ENCODE measurements at places on chromosomes 3 and 15. TPM values are rescaled to one million over a fixed set of nuclear protein-coding genes. Genes with fewer than 3 reads are reported as not detected.

The MAGI1 gene
- 5.7 TPM for polyA plus RNA-seq

The NANOGP8 gene
- polyA plus RNA-seq, result not detected

The GPR87 gene
- polyA plus RNA-seq, result not detected

The PTPRG gene
- 10.5 TPM for polyA plus RNA-seq

DNA sequence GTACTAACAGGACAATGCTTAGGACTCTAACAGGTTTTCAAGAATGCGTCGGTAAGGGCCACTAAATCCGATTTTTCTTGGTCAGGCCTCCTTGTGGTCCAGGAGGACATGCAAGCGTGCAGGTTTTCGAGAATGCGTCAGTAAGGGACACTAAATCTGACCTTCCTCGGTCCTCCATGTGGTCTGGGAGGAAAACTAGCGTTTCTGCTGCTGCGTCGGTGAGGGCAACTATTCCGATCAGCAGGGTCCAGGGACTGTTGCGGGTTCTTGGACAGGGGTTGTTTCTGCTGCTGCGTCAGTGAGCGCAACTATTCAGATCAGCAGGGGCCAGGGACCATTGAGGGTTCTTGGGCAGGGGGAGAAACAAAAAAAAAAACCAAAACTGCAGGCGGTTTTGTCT is 7.8 kb upstream of the UBP1 start:
- DNase-seq, result no peak

DNA sequence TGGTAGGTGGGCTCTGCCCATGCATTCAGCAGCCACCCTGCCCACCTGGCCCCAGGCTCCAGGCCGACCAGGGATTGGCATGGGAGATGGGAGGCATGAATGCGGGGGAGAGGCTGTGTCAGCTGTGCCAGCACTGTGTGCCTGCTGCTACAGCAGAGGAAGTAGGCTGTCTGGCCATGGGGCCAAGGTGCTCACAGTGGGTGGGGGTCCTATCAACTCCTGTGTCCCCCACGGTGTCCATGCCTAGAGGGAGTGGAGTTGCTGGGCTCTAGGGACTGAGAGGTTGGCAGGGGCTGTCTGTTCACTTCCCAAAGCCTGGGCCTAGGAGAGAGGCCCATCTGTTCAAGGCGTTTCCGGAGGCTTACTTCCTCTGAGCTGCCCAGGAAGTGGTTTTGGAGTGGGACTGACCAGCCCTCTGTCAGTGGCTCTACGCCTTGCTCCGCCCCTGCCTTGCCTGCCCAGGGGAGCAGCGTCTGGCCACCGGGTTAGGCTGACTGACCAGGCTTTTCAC is 5.8 kb downstream of the PRKCD start:
- peak; percentile 75 for DNase-seq

GRCh38 chr15:40250771-40251483 is 12.1 kb downstream of the PAK6 start:
- DNase-seq, result no peak

- no peak for DNase-seq
Observed at GRCh38 chr3:156964577-156964976, 138.4 kb downstream of the LEKR1 start.

DNA sequence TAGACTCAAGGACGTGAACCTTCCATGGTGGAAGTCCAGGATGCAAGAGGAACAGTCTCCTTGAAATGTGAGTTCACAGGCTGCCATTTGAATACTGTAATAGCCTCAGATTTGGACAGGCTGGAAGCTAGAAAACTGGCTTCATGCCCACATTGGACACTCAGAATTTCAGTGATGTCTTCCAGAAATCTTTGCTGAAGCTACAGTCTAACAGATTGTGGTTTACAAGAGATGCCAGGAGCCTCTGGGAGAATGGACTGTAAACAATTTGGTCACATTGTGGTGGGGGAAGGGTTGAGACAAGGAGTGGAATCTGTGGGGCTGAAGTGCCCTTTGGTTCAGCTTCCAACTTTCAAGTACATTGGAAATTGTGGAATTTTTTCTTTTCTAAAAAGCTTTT is 252.0 kb upstream of the PROK2 start:
- DNase-seq, result no peak

DNA sequence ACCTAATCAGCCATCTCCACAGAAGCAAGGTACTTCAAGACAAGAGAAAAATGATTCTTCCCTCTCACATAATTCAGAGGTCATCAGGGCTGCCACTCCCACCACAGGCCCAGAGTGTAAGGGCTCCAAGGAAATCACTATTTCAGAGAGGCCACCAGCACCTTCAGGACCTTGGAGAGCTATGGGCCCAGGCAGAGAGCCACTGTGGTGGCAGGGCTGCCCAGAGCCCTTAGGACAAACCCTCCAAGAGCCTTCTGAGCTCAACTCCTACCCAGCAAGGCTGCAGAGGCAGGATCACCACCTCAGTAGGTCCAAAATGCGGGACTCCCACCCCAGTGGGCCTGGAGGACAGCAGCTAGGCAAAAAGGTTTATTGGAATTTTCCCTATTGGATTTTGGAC is 17.9 kb upstream of the FAN1 start:
- DNase-seq, result no peak

GRCh38 chr15:95558916-95559315 is 771.6 kb upstream of the NR2F2 start:
- DNase-seq, result no peak

GRCh38 chr15:31471731-31472430 is 145.2 kb downstream of the KLF13 start:
- DNase-seq, result no peak

DNA sequence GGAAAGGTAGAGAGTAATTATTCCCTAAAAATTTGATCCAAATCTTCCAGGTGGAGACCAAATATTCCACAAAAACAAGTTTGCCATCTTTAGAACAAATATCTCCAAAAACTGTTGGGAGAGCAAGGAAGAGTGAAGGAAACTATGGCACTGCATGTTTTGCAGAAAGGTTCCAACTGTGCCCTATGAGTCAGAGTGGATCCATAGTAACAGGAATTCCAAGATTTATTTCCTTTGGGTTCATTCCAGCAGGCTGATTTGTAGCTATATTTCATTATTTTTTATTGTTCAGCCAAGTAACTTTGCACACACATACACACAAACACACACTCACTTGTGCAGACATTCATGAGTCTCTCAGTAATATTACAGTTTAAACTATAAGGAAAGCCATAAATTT is 459.7 kb upstream of the EPHA6 start:
- DNase-seq, result no peak

All from heart right ventricle (tissue), 16 donors.